ENCODE measurements at places on chromosomes 16 and 17. TPM values are rescaled to one million over a fixed set of nuclear protein-coding genes. Genes with fewer than 3 reads are reported as not detected.

Gene SLC5A10
- total RNA-seq, result not detected

Gene CEP295NL
- total RNA-seq, result 13.8 TPM

Gene ARL6IP1
- total RNA-seq, result 121 TPM

- no peaks in the 10 kb centered on the region for H3K27me3 ChIP-seq
- no peak for DNase-seq
- no peak overlapping the region for H3K4me3 ChIP-seq
- H3K27ac ChIP-seq, result peak overlapping the region; percentile 99
Measured at GRCh38 chr17:40103688-40104087, 3.3 kb upstream of the NR1D1 start.

GRCh38 chr17:72587773-72588511, 467.1 kb downstream of the SOX9 start:
- H3K4me1 ChIP-seq, result no peaks in the 10 kb centered on the region
- no peak for DNase-seq
- no peaks in the 10 kb centered on the region for H3K36me3 ChIP-seq
- H3K27me3 ChIP-seq, result peaks cover 23% of the 10 kb centered on the region
- no peak overlapping the region for H3K27ac ChIP-seq
- H3K4me3 ChIP-seq, result no peak overlapping the region

GRCh38 chr16:24073321-24073720, 182.8 kb upstream of the CACNG3 start:
- H3K27me3 ChIP-seq, result no peaks in the 10 kb centered on the region
- DNase-seq, result no peak
- no peaks in the 10 kb centered on the region for H3K36me3 ChIP-seq

Data from sigmoid colon (tissue), 7 donors.